Hypothalamus (tissue), 51 donors: ENCODE measurements at places on chromosomes 7 and 10.
A peak's percentile ranks its signal among the peaks of the same experiment; 100 is the strongest.

- DNase-seq = peak; percentile 14
Observed at GRCh38 chr7:7969306-7970236, 975 bp downstream of the GLCCI1 start.

GRCh38 chr7:110531186-110531585 lies 559.7 kb upstream of the LRRN3 start:
- DNase-seq = no peak

DNA sequence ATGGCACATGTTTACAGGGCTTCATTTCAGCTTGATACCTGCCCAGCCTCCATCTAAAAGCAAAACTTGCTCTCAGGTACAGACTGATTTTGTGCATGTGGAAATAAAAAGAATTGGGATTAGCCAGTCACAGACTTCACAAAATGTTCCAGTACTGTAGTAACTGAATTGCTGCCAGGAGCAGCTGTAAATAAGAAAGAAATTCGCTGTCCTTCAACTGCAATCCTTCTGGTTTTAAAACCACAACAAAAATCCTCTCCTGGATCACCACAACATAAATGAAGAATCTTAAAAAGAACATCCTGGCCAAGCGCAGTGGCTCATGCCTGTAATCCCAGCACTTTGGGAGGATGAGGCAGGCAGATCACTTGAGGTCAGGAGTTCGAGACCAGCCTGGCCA lies 3.9 kb upstream of the MIOS start:
- no peak for DNase-seq

- no peak for DNase-seq
Observed at GRCh38 chr7:82506702-82507101, 63.1 kb upstream of the CACNA2D1 start.

GRCh38 chr7:20514364-20514763 lies 101.1 kb upstream of the ABCB5 start:
- no peak for DNase-seq

DNA sequence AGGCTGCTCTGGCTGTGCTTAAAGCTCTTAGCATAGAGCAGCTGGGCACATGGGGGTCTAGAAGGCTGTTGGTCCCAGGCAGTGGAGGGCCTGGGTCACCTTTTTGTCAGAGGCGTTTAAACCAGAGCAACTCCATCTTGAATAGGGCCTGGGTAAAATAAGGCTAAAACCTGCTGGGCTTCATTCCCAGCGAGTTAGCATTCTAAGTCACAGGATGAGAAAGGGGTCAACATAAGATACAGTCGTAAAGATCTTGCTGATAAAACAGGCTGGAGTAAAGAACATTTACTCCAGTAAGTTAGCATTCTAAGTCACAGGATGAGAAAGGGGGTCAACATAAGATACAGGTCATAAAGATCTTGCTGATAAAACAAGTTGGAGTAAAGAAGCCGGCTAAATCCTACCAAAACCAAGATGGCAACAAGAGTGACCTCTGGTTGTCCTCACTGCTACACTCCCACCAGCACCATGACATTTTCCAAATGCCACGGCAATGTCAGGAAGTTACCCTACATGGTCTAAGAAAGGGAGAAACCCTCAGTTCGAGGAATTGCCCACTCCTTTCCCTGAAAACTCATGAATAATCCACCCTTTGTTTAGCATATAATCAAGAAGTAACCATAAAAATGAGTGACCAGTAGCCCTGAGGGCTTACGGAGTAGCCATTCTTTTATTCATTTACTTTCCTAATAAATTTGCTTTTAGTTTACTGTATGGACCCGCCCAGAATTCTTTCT lies 96.8 kb upstream of the PCBD1 start:
- DNase-seq = no peak

DNA sequence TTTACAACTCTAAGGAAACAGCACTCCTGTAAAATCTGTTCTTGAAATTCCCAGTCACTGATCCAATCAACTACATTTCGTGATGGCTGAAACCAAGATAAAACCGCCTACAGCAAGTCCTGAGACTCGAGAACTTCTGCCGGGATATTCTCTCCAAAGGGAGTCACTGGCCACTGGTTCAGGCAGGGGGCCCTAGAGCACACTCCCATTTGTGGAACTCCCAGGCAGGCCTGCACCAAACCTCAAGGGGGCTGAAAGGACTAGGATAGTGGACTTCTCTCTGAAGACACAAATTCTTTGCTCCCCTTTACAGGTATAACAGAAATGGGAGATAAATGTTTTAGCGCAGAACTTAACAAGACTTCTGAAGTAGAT lies 16.3 kb downstream of the CYTH3 start:
- DNase-seq = no peak

GRCh38 chr7:78350926-78351325 lies 552.4 kb downstream of the PHTF2 start:
- no peak for DNase-seq

- DNase-seq = no peak
Observed at GRCh38 chr7:92872701-92873100, 36.3 kb upstream of the CDK6 start.

DNA sequence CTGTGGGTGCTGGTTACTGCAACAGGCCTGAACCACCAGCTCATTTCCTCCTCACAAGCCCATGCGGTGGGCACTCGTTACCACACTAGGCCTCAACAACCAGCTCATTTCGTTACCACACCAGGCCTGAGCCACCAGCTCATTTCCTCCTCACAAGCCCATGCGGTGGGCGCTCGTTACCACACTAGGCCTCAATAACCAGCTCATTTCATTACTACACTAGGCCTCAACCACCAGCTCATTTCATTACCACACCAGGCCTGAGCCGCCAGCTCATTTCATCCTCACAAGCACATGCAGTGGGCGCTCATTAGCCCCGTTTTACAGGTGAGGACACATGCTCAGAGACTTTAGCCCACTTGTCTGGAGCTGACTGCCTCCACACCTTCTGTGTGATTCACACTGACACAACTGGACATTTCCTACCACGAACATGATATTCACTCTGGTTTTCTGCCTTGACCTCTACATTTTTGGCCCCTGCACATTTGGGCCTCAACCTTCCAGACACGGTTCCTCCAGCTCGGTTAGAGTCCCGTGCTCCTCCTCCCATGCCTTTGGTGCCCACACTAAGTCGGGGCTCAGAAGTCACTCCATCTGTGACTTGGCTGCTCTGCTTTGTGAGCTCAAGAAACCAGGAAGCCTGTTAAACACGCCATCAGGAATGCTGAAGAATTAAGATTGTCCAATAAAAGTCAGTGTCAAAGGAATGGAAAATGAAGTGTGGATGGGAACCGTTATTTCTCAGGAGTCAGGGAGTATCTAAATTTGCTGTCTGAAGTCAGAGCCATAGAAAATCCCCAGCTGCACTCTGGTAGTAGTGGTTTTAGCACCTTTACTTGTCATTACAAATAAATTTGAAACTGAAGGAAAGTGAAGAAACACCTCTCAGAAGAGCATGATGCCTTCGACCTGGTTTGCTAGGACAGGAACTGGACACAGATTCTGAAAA lies 55.8 kb upstream of the LANCL2 start:
- DNase-seq = no peak

GRCh38 chr10:120503689-120504088 lies 46.7 kb downstream of the PLPP4 start:
- no peak for DNase-seq

GRCh38 chr7:127678947-127679346 lies 27.0 kb downstream of the SND1 start:
- DNase-seq = no peak

DNA sequence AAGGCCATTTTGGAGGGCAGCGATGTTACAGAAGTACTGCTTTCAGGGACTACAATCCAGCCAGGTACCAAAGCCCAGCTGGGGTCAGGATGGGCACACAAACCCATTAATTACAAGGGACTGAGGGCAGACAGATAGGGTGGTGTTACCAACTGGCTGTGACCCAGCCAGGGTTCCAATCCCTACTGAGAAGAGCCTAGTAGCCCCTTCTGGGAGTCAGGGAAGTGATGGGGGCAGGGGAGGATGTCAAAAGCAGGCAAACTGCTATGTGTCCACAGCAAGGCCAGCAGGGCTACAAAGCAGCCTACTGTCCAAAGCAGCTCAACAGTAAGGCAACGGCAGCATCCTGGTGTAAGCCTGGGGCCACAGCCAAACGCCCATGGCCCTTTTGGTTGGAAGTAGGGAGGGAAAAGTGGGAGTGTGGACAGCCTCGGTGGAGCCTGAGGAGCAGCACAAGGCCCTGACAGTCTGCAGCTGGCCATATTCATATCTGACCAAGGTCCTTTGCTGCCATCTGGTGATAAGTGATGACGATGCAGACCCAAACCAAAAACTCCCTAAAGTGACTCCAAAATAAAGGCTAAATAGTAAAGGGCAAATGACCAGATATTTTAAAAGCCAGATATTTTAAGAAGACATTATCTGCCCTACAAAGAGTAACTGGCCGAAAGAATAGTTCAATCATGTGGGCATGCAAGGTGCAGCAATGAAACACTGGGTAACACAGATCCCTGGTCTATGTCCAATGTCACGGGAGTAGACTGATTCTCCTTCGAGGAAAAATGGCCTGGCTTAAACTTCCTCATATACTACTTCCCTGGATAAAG lies 56.9 kb downstream of the XPNPEP1 start:
- DNase-seq = no peak

DNA sequence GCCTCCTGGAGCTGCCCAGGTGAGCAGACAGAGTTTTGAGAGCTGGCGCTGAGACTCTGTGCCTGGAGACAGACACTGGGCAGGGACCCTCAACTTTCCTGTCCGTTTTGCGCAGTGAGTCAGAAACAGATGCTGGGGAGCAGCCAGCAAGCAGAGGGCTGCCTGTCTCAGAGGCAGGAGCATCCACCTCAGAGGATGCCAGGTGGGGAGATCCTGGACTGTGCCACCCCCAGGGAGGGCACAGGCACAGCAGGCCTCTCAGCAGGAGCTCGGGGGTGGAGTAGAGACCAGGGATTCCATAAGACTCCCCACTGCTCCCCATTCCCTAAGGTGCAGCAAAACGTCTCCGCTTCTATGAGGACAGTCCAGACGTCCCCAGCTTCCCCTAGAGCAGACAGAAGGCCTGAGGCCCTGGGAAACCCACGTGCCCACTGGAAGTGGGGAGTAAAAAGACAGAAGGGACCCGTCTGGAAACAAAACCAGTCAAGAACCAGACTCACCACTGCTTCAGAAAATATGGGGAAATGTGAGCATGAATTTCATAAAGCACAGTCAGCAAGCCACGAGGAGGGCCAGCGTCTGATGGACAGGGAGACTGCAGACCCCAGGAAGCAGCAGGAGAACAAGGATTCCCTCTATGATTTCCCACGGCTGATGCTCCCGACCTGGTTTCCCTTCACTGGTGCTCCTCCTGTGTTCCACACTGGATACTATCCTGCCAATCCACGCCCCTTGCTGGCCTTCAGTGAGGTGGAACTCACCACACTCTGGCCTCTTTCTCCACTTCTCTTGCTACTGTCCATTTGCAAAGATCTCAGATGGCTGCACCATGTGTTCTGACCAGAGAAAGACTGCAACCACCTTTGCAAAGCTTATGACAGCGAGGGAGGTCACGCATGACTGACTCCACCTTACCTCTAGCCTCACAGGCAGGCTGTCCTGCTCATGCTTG lies 151.3 kb upstream of the FAM20C start:
- DNase-seq = no peak

GRCh38 chr7:142833174-142834048 lies 21.5 kb upstream of the EPHB6 start:
- no peak for DNase-seq

GRCh38 chr7:122311734-122312450 lies 7.3 kb upstream of the FEZF1 start:
- no peak for DNase-seq

DNA sequence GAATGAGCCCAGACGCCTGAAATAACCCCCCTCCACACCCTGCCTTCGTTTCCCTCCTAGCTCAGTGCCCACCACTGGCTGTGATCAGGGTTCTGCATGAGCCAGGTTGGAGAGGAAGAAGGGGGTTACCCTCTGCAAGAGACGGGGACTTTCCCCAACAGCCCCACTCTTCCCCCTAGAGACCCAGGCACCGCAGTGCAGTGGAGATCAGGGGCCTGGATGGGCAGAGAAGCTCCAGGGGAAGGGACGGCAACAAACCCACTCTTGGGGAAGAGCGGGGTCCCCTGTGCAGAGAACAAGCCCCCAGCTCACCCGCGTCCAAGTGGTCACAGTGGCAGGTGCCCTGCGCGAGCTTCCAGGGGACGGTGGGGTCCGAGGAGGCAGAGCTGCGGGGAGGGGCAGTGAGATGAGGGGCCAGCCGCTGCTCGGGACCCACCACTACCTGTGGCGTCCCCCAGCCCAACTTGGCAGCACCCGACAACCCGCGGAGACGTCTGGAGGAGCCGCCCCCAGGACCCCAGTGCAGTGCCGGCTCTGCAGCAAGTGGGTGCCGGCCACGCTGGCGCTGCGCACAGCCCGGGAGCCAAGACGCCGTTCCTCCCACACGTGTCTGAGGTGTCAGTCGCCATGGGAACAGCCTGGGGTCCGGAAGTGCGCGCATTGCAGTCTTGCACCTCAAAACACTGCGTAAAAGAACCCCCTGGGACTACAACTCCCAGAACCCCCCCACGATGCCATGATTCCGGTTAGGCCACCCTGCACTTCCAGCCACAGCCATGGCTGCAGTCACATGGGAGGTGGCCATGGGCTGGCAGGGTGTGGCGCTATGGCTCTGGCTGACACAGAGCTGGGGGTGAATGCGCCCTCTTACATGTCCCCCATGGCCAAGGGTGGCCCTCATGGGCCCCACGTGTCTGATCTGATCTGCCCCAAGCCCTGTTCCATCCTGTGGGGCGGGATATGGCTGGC lies 45.8 kb upstream of the WIPI2 start:
- DNase-seq = no peak

- DNase-seq = peak; percentile 28
Observed at GRCh38 chr7:100435401-100436304, 644 bp downstream of the PPP1R35 start.

DNA sequence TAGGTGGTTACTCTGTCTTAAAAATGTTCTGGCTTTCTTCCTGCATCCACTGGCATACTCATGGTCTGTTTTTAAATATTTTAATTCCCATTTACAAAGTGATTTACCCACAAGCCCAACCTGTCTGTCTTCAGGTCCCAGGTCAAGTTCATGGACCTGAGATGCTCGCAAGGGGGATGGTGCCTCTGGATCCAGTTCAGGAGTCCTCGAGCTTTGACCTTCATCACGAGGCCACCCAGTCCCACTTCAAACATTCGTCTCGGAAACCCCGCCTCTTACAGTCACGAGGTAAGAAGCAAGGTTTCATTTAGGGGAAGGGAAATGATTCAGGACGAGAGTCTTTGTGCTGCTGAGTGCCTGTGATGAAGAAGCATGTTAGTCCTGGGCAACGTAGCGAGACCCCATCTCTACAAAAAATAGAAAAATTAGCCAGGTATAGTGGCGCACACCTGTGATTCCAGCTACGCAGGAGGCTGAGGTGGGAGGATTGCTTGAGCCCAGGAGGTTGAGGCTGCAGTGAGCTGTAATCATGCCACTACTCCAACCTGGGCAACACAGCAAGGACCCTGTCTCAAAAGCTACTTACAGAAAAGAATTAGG lies 8.7 kb downstream of the ZKSCAN1 start:
- no peak for DNase-seq

GRCh38 chr10:34097682-34098081 lies 717.4 kb downstream of the PARD3 start:
- DNase-seq = no peak
